ENCODE measurements at places on chromosomes 1 and 21.

DNA sequence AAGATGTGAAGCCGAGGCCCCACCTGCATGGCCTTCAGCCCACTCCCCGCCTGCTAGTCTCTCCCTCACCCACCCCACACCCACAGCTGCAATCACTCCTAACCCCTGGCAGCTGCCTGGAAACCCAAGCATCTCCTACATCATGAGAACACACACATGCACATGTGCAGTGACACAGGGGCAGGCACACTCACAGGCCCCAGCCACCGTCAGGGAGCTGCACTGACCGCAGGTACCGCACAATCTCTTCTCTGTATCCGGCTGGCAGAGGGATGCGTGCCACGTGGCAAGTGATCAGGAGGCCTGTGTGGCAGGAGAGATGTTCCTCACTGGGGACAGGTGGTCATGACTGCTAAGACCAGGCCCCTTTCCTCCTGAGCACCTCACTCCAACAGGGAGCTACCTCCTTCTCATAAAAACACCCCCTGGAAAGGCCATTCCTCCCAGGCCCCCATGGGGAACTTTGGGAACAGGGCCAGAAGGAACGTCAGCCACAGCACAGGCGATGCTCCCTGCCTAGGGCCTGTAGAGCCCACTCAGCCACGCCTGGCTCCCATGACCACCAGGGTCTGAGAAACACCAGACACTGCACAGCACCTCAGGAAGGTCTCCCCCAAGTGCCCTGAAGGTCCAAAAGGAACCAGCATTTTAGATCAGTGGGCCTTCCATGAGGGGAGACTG is 6.0 kb downstream of the LSS start:
- DNase-seq, result no peak

DNA sequence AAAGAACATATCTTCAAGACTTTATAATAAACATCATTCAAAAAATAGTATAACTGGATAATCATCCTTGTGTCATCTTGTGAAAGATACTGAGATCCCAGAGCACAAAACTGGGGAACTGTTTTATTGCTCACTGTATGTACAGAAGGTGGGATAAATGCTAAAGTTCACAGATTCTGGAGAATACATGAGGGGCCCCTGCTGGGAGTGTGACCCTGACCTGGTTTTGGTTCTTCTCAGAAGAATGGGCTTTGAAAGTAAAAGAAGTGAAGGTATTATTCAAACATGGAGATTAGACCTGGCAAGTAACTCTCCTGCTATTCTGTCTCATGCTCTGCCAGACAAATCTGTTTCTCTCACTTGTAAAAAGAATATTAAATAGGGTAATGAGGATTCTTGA is 14.5 kb downstream of the WDR26 start:
- no peak for DNase-seq

- no peak for DNase-seq
Observed at GRCh38 chr1:110570307-110570706, 35.9 kb downstream of the KCNA2 start.

GRCh38 chr21:17988102-17988437 is 168.9 kb upstream of the C21orf91 start:
- DNase-seq, result no peak

DNA sequence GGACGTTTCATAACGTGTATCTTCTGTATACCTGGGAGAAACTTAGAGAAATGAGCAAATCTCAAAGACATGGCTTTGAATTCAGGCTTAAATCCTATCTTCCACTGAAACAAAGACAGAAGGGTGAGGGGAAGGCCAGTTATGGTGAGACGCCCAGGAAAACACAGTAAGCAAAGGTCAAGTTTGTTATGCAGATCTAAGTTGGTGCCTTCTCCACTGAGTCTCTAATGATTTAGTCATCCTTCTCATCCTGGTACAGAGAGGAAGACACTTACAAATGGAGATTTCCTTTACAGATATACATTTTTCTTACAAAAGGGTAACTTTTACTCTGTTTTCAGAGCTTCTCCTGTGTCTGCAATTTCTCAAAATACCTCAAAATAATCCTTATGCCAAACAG is 64.4 kb downstream of the MAP3K7CL start:
- DNase-seq, result no peak

DNA sequence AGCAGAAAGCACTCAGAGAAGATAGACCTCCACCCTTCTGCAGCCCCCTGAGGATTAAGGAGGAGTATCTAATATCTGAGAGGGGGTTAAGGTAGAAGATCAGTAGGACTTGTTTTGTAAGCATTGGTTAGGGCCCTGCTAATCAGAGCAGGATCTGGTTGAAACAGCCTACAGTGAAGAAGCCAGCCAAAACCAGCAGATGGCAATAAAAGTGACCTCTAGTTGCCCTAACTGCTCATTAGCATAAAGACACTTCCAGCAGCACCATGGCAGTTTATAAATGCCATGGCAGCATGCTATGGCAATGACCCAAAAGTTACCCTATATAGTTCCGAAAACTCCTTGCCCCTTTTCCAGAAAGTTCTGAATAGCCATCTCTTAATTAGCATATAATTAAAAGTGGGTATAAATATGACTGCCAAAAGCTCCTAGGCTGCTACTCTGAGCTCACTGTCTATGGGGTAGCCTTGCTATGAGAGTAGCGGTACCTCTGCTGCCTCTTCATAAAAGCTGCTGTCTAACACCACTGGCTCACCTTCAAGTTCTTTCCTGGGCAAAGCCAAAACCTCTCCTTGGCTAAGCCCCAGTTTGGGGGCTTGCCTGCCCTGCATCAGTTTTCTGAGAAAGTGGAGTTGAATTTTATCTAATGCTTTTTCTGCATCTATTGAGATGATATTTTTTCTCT is 254.2 kb downstream of the PAPPA2 start:
- no peak for DNase-seq

GRCh38 chr1:160419838-160420169 is 19.4 kb downstream of the VANGL2 start:
- DNase-seq, result no peak

DNA sequence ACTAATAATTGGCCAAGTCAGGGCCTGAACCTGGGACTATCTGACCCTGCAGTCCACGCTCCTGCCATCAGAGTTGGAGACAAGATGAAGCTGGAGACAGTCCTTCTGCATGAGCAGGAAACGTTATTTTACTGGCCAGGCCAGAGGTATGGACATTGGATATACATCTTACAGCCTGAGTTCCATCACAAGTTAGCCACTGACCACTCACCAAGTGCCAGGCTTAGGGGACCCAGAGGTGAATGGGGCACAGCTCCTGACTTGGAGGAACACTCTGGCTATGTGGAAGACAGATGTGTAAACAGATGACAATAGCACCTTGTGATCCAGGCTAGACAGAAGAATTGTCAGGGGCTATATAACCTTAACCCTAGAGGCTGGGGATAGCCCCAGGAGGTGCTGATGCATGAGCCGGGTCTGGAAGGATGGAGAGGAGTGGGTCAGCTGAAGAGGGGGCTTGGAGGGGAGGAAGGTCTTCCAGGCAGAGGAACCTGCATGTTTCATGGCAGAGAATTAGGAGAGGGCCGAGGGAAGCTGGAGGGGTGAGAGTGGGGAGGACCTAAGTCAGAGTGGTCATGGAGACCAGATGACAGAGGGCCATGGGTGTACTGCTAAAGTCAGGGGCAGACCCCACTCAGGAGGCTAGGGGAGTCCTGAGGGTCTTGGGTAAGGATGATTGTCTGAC is 52.5 kb upstream of the DMRTB1 start:
- no peak for DNase-seq

DNA sequence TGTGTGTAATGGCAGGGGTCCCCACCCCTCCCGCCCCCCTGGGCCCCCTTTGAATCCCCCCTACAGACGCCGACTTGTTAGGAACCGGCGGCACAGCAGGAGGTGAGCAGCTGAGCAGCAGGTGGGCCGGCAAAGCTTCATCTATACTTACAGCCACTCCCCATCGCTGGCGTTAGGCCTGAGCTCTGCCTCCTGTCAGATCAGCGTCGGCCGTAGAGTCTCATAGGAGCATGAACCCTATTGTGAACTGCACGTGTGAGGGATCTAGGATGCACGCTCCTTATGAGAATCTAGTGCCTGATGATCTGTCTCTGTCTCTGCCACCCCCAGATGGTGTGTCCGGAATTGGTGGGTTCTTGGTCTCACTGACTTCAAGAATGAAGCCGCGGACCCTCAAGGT is 14.9 kb upstream of the VPS26C start:
- DNase-seq, result no peak

- no peak for DNase-seq
Observed at GRCh38 chr1:226678251-226678650, 60.8 kb downstream of the ITPKB start.

GRCh38 chr1:180188684-180189175 is 34.1 kb downstream of the QSOX1 start:
- no peak for DNase-seq

- no peak for DNase-seq
Observed at GRCh38 chr1:61083807-61084440, 1.6 kb downstream of the NFIA start.

DNA sequence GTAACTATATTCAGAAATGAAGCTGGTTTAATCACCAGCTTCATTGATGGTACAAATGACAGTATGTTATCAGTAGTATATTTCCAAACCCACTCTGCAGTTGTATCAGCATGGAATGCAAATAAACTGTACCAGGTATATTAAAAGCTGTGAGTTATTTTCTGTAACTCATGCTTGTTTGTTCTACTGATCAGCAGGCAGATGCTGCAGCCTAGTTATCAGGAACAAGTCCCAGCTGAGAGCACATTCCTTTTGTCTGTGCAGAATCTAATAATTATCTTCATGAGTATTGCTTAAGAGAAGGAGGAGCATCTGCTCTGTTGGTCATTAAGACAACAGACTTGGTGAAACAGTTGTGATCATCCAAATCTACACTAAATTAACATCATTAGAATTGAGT is 1331.1 kb downstream of the MRPL39 start:
- no peak for DNase-seq

GRCh38 chr1:160400646-160401486 is 502 bp downstream of the VANGL2 start:
- no peak for DNase-seq

DNA sequence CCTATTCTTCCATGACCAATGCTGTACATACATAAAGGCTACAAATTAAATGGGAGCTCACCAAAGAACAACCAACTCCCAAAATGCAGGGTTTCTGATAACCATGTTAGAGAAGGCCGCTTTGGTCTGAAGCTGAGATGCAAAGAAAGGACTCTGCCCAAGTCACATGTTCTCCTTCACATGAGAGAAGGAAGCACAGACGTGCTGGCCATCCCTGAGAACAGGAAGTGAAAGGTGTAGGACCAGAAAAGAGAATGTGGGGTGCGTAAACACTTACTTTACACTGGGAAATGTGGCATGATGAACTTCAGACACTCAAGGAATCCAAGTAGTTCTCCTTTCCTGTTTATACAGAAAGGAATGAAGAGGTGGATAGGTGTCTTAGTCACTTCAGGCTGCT is 31.7 kb upstream of the TADA1 start:
- DNase-seq, result no peak

DNA sequence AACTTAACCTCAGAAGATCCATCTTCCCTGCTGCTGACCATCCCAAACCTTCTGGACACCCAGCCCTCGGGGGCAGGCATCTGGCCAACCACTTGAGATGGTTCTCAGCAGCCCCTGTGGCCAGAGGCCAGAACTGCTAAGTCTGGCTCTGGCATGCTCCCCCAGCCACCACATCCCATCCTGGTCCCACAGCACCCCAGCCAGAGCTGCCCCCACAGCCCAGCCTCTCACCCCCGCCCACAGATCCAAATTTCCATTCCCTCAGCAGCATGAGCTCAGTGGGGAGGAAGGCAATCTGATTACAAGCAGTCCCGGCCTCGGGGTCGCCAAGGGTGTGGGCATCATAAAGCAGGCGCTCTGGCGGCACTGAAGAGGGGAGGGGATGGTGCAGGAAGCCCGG is 45.6 kb downstream of the GLIS1 start:
- no peak for DNase-seq

- DNase-seq, result no peak
Observed at GRCh38 chr1:244068567-244068966, 17.5 kb downstream of the ZBTB18 start.

DNA sequence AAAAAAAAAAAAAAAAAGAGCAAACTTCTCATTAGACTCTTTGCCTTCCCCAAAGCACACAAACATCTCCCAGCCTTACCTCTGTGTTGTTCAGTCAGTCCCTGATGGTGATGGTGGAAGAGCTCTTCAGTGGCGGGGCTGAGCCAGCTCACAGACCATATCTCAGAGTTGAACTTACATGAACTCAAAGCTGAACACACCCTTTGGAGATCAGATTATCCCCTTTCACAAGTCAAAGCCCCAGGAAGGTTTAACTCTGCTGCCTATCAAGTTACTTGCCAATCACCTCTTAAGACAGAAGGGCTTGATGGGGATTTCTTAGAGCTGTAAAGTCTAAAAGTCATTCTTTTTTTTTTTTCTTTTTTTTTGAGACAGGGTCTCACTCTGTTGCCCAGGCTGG is 55.2 kb upstream of the L1TD1 start:
- DNase-seq, result no peak

- no peak for DNase-seq
Observed at GRCh38 chr1:110874324-110875215, 1.6 kb downstream of the CD53 start.

- DNase-seq, result no peak
Observed at GRCh38 chr1:154219541-154219940, 1.2 kb upstream of the UBAP2L start.

GRCh38 chr21:25664491-25664931 is 25.5 kb downstream of the JAM2 start:
- DNase-seq, result no peak

GRCh38 chr1:202661136-202661845 is 49.0 kb downstream of the SYT2 start:
- no peak for DNase-seq

DNA sequence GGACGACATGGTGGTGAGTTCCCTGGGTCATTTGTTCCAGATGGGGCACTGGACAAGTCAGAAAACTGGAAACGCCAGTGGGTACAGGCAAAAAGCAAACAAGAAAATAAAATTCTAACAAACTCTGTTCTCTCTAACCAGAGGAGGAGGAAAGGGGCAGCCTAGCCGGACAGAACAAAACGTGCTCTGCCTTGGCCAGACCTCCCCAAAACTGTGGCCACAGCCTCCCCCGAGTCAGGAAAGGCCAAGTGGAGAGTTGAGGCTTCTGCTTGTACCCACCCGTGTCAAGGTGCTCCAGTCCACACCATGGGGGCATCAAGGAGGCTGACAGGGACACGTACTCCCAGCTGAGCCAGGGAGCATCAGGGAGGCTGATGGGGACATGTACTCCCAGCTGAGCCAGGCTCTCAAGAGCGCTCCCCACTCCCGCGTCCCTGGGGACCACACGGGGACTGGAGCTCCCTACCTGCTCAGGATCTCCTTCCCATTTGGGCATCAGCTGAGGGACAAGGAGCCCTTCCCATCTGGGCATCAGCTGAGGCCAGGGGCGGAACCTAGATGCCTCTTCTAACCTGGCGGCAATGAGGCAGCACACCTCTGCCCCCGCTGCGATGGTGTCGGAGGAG is 154.8 kb upstream of the COL6A1 start:
- DNase-seq, result no peak

GRCh38 chr1:246008363-246008831 is 498.7 kb downstream of the SMYD3 start:
- DNase-seq, result no peak

- DNase-seq, result no peak
Observed at GRCh38 chr1:35657851-35658250, 16.5 kb upstream of the PSMB2 start.
